Sigmoid colon (tissue), 7 donors: ENCODE measurements at places on chromosomes 5 and 9. TPM values are rescaled to one million over a fixed set of nuclear protein-coding genes. Genes with fewer than 3 reads are reported as not detected.

DNA sequence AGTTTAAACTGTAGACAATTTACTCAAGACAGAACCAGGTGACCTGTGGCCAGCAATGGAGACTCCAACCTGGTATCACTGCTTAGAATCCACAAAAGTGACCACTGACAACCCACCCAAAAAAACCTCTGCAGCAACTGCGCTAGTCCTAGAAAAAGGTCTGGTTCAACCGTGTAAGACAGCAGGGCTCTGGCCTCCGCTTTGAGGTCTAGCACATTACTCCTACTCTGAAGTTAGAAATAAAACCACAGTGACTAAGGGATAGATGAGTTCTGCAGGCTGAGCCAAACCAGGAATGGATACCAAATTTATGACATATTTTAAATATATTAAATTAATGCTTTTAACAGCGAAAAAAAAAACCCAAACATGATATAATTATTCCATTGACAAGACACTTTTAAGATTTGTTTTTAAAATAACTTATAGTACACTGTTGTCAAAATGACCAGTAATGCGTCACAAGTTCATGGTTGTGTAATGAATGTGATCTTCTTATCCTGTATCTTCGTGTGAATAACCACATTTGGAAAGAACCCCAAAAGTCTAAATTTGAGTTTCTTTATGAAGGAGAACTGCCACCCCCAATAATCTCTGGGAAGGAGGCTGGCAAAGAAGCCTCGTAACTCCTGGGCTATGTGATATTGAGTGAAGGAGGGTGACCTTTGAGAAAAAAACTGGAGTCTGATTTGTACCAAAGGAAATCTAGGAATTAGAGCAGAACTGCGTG lies 101.9 kb upstream of the SLC44A1 start:
- DNase-seq = no peak

- no peak for DNase-seq
Observed at GRCh38 chr9:75039009-75039408, 10.9 kb upstream of the CARNMT1 start.

GRCh38 chr5:141780240-141780951 lies 97.8 kb downstream of the PCDH1 start:
- DNase-seq = no peak

GRCh38 chr5:14441641-14442040 lies 140.0 kb upstream of the OTULINL start:
- DNase-seq = no peak

GRCh38 chr9:89929315-89929672 lies 324.5 kb downstream of the GADD45G start:
- no peak for DNase-seq

GRCh38 chr5:154092356-154093141 lies 53.8 kb downstream of the MFAP3 start:
- no peak for DNase-seq

- no peak for DNase-seq
Observed at GRCh38 chr9:109922617-109923470, 142.8 kb downstream of the PALM2AKAP2 start.

- DNase-seq = no peak
Observed at GRCh38 chr5:178250263-178250662, 17.7 kb upstream of the PHYKPL start.

GRCh38 chr5:39107350-39107749 lies 33.2 kb upstream of the RICTOR start:
- no peak for DNase-seq

GRCh38 chr5:65803699-65804391 lies 81.8 kb downstream of the NLN start:
- DNase-seq = no peak

DNA sequence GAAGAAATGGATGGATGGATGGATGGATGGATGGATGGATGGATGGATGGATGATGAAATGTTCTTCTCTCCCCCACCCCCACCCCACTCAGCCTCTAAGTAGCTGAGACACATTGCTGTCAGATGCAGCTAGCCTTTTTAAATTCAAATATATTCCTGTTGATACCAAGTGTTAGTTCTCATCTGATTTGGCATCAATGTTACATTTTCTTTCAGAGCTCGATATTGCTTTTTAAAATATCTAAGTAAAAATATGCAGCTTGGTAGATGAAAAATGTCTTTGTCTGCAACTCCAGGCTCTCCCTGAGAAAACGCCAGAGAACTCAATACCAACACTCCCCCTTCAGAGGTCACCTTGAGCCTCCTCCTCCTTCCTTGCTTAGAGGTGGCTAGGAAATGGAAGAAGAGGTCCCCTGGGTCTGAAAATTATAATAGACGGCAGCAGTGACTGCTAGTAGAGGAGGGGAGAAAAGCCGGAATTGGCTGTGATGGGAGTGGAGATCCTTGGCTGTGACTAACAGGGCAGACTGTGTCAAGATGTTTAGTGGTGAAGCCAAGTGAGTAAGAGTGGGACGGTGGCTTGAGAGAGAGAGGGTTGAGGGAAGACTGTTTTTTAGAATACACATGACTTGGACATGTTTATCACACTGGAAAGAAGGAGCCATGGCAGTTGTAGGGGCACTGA lies 156.0 kb downstream of the ZNF462 start:
- no peak for DNase-seq

GCNT4 gene
- total RNA-seq = 2.5 TPM

NTRK2 gene
- 1.4 TPM for total RNA-seq

GRXCR2 gene
- not detected for total RNA-seq

SLC1A3 gene
- 19.1 TPM for total RNA-seq

ANGPTL2 gene
- total RNA-seq = 50.5 TPM
